ENCODE measurements at places on chromosomes 7 and 10.

DNA sequence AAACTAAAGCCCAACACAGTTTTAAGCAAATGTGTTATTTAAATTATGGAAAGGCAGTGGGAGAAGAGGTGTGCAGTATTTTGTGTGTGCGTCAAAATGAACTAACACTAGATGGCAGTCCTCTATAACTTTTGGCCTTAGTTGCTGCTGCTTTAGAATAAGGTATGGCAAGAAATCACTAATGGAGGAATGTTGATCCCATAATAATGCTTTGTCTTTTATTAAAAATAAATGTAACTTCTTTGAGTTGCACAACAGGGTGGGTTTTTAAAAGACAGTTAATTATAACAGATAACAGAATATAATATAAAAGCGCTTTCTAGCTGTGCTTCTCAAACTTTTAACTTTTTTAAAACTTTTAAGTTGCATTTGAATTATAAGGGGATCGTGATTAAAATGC lies 56.4 kb downstream of the BBS9 start:
- no peak for DNase-seq

DNA sequence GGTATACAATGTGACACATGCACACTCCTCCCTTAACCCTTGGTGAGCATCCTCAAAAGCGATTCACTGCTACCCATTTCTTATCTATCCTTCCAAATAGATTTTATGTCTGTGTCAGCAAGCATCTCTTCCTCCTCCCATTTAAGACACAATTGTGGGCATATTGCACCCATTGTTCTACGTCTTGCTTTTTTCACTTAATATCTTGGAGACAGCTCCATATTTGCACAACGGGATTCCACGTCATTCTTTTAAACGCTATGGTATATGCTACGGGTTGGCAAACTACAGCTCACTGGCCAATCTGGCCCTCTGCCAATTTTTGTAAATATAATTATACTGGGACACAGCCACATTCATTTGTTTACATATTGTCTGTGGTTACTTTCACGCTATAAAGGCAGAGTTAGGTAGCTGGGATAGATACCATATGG lies 88.6 kb downstream of the RNF216 start:
- DNase-seq, result no peak

DNA sequence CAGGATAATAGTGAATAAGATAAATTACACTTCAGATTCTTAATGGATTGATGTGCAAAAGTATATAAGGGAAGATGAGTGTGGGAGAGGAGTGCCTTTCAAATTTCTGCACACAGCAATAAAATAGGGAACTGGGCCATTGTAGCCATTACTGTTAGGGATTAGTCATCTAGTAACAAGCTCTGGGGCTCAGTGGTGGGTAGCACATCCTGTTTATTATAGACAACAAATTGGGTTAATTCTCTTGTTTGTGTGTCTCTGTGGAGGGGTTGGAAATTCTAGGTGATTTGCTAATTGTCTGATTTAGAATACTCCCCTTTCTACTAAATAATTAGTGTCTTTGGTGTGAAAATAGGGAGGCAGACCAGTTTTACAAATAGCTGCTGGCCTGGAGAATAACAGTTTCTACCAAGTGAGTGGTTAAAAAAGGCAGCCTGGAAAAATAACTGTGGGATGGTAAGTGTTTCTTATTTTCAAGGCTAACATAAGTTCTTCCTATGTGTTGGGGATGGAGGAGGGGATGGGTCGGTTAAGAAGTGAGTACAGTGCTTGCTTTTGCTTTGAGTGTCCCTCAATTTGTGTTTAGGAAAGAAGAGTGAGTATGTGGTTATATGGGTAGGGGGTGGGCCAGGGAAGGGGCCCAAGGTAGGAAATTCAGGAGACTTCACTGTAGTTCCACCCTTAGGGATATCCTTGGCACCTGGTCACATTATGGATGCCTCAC lies 43.3 kb upstream of the TMEM248 start:
- DNase-seq, result no peak

DNA sequence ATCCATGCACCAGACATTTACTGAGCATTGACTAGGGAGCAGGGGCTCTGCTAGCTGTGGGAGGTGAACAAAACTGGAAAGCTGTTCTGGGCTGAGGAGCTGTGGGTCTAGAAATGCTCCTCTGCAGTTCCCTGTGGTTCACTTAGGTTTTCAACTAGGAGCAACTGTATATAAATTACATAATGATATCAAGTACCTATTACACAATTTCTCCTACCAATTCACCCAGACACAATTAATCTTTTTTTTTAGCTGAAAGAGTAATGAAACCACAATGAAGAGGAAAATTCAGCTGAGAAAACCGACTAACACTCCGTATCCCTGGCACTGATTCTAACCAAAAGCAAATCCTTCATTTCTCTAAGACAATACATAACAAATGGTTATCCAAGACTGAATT lies 39.4 kb downstream of the COL28A1 start:
- no peak for DNase-seq

DNA sequence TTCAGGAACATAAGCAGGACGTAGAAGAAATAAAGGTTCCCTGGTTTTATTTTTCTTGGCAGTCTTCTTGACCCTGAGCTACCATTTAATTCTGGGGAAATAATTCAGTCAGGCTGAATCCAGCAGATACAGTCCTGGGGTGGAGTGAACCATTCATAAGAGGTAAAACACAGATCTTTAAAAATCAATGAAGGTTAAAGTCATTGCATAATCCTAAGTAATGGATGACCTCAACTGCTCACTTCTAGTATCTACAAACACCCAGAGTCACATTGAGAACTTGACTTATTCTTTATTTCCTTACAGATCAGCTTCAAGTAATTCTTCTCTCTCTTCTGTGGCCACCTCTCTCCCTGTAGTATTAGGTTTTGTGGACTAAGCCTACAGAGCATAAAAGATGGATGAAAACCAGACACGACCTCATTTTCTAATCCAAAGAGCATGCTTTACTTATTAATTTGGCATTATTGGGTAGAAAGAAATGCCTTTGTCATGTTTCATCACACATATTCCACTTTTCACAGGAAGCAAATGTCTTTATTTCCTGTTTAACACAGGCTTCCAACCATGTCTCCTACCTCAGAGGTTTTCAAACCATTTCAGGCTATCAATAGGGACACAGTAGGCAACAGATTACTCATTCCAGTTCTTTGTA lies 182.3 kb upstream of the IMMP2L start:
- no peak for DNase-seq

GRCh38 chr7:30986738-30987137 lies 23.0 kb downstream of the GHRHR start:
- DNase-seq, result no peak

All from tibial artery (tissue), 4 donors.